Activated T-helper 1 cell treated with anti-CD3 and anti-CD28 coated beads, Interleukin-12 subunit alpha, Interleukin-12 subunit beta, Interleukin-2, Interleukin-4 antibody, amounts not matched to agents 30 ng/mL and 10 ng/mL and 1 ng/mL, durations not matched to agents 14 hours and 24 hours and 36 hours (primary cell): ENCODE measurements at places on chromosomes 2 and 18. TPM values are rescaled to one million over a fixed set of nuclear protein-coding genes. Genes with fewer than 3 reads are reported as not detected.
A peak's percentile ranks its signal among the peaks of the same experiment; 100 is the strongest.

GRCh38 chr2:102137138-102137537, 5.4 kb upstream of the IL1R1 start:
- H3K4me1 ChIP-seq, result peaks cover 33% of the 10 kb centered on the region
- H3K27ac ChIP-seq, result peak overlapping the region; percentile 15
- no peak for DNase-seq
- no peak overlapping the region for H3K4me3 ChIP-seq

- no peaks in the 10 kb centered on the region for H3K4me1 ChIP-seq
- DNase-seq, result no peak
- no peaks in the 10 kb centered on the region for H3K36me3 ChIP-seq
Observed at GRCh38 chr18:42414756-42415454, 459.9 kb downstream of the PIK3C3 start.

- H3K4me1 ChIP-seq, result peaks cover 10% of the 10 kb centered on the region
- H3K27ac ChIP-seq, result no peak overlapping the region
- H3K36me3 ChIP-seq, result no peaks in the 10 kb centered on the region
- no peaks in the 10 kb centered on the region for H3K27me3 ChIP-seq
- H3K4me3 ChIP-seq, result peak overlapping the region; percentile 5
- no peak for DNase-seq
Observed at GRCh38 chr18:3411854-3412268, 38.1 kb upstream of the TGIF1 start.

DNA sequence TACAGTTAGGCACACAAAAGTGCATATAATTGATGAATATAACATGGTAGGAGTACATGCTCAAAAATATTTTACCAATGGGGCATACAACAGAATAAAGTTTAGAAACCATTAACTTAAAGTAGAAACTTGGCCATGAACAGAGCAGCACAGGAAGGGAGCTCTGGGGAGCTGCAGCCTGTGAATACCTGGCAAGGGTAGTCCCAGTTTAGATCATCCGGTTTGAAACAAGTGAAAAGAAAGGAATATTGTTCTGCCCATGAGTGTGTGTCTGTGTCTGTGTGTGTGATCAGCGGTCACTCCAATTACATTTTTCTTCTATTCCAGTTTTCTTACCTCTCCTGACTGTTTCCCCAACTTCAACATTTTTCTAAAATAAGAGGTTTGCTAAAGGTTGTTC, 233.0 kb downstream of the ALK start:
- H3K36me3 ChIP-seq, result no peaks in the 10 kb centered on the region
- no peak overlapping the region for H3K4me3 ChIP-seq
- H3K27me3 ChIP-seq, result no peaks in the 10 kb centered on the region
- no peak for DNase-seq
- H3K4me1 ChIP-seq, result no peaks in the 10 kb centered on the region

SERPINB13 gene
- not detected in 2 replicates for total RNA-seq

DNA sequence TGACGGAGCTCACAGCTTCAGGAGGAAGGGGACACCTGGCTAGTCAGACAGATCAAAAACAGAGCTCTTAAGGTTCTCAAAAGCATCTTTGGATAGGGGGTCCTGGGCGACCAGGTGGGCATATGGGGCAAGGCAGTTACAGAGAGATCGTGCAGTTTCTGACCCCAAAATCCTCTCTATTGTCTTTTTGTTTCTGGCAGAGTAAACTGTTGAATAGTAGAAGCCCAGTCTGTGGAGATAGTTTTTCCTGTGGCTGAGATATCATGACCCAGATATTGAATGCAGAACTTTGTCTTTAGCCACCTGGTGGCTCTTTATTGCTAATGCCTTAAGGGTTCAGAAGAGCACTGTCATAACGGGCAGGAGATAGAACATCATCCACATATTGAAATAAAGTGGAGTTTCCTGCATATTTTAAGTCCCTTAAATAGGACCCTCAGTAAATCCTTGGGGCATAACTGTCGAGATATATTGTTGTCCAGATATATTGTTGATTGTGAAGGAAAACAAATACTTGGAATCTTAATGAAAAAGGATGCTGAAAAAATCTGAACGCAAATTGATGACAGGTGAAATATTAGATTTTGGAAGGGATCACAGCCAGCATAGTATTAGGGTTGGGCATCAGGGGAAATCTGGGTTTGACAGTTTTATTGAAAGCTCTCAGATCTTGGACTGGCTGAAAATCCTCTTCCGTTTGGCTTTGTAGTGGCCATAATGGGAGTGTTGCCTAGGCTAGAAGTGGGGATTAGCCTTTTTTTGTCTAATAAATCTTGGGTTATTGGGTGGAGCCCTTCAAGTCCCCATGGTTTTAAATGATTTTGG, 14.1 kb upstream of the ZDBF2 start:
- H3K4me3 ChIP-seq, result no peak overlapping the region
- no peak for DNase-seq
- H3K27me3 ChIP-seq, result peaks cover 70% of the 10 kb centered on the region
- no peaks in the 10 kb centered on the region for H3K4me1 ChIP-seq
- no peak overlapping the region for H3K27ac ChIP-seq
- peaks cover 2% of the 10 kb centered on the region for H3K36me3 ChIP-seq

SNORC gene
- total RNA-seq, result 0.98 and 1.8 TPM in 2 replicates

DNA sequence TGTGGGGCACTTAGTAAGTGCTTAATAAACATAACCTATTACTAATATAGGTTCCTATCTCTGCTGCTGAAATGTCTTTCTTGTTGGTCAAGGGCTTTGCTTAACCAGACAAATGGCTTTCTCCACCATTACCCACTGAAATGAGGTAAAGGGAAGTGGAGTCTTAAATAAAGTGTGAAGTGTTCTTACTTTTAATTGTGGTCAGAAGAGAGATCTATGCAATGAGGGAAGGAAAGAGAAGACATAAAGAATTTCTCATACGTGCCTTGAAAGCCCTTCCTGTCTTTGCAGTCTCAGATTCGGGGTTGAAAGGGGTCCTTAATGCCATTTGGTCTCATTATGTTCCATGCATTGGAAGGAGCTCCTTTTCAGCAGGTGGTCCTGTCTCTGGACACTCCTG, 6.9 kb upstream of the CXCR4 start:
- no peak overlapping the region for H3K27ac ChIP-seq
- peaks cover 3% of the 10 kb centered on the region for H3K36me3 ChIP-seq
- DNase-seq, result no peak
- no peak overlapping the region for H3K4me3 ChIP-seq

- no peak overlapping the region for H3K27ac ChIP-seq
- no peaks in the 10 kb centered on the region for H3K27me3 ChIP-seq
- no peaks in the 10 kb centered on the region for H3K4me1 ChIP-seq
- no peak for DNase-seq
- H3K36me3 ChIP-seq, result no peaks in the 10 kb centered on the region
Observed at GRCh38 chr18:66749481-66750035, 145.7 kb upstream of the CDH19 start.
